ENCODE measurements at places on chromosomes 16 and 17. TPM values are rescaled to one million over a fixed set of nuclear protein-coding genes. Genes with fewer than 3 reads are reported as not detected.

Gene PPP1R27
- not detected for total RNA-seq

Gene KCNH6
- 0.05 TPM for total RNA-seq

Gene MYL11
- total RNA-seq = not detected

- DNase-seq = no peak
These were observed 1287.8 kb upstream of the CDH8 start for GRCh38 chr16:63323722-63324705.

- no peak for DNase-seq
These were observed 310.7 kb upstream of the PMFBP1 start for GRCh38 chr16:72482695-72483094.

DNA sequence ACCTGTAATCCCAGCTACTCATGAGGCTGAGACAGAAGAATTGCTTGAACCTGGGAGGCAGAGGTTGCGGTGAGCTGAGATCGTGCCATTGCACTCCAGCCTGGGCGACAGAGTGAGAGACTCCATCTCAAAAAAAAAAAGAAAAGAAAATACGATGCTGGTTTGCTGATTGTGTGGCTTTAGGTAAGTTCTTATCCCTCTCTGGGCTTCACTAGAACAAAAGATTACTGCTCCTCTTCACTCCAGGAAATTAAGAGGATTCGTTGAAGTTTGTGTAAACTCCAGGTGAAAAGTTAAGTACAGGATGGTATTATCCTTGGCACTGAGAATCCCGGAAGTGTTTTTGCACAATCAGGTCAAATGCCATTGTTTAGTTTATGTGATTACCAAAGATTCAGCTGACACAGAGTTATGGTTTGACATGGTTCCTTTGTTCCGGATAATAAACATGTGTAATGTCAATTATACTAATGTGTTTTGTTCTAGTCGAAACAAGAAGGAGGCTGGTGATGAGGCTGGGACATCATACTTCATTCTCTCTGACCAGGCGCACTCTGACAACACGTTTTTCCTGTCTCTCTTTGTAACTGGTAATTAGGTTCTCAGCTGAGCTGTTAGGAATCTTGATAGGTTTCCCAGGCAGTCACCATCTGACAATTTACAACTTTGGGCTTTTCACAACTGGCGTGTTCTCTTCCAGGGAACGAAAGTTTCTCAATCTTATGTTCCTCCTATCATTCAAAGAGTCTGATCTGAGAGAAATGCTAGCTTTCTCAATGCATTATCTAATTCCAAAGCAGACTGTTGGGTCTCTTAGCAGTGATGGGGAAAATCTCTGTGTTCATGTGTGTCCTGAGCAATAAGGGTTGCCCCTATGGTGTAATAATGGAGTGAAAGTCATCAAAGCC, 10.8 kb upstream of the TAOK1 start:
- DNase-seq = peak; percentile 59

DNA sequence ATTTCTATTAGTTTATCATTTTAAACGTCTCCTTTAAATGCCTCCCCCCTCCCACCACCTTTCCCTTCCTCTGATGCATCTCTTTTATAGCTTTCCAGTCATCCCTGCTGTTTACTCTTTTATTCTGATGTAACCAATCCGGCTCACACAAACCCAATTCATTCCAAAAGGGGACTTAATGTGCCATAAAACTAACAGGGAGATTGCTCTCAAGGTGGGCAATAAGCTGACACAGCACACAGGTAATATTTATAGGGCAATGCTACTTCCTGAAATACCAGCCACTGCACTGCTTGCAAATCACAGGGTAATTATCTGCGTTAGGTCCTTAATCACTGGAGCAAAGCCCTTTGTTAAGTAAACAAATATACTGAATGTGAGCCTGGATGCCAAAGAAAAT, 23.3 kb upstream of the CA10 start:
- DNase-seq = no peak

- no peak for DNase-seq
These were observed 1.1 kb downstream of the TCAP start for GRCh38 chr17:39666231-39666600.

Gene SHBG
- total RNA-seq = not detected

- DNase-seq = no peak
These were observed 37.9 kb upstream of the ABCA9 start for GRCh38 chr17:69098625-69099024.

- no peak for DNase-seq
These were observed 40.9 kb downstream of the MAPT start for GRCh38 chr17:45935197-45935709.

GRCh38 chr17:55706808-55707773, 15.6 kb downstream of the TMEM100 start:
- no peak for DNase-seq

Gene NT5M
- total RNA-seq = 3.1 TPM

DNA sequence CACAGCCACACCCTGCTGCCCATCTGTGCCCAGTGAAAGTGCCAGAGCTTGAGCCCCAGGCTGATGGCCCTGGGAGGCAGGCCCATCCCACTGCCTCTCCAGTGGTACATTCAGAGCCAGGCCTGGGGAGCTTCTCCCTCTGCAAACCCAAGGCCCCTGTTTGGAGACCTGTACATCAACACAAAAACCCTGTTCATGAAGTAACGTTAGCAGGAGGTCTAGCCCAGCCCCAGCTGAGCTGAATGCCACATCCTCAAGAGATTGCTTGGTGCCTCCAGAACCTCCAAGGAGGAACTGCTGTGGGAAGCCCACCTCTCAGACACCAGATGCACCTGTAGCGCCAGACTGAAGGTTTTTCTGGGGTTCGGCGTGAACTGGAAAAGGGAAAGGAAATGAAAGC, 31.5 kb downstream of the C16orf78 start:
- DNase-seq = no peak

Gene TLCD3A
- 17.9 TPM for total RNA-seq

Gene SARM1
- total RNA-seq = 5.1 TPM

Gene OR1F1
- total RNA-seq = not detected

DNA sequence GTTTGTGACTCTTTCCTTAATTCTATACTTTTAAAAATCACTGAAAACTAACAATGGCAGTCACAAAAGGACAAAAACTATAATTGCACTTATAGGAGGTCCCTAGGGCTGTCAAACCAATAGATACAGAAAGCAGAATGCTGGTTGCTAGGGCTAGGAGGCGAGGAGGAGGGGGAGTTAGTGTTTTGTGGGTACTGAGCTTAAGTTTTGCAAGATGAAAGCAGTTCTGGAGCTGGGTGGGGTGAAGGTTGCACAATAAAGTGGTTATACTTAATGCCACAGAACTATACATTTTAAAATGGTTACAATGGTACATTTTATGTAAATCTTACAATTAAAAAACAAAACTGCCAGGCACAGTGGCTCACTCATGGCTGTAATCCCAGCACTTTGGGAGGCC, 27.3 kb downstream of the NUBP1 start:
- DNase-seq = no peak

Gene NTN1
- total RNA-seq = 0.68 TPM

Gene RCVRN
- total RNA-seq = not detected

DNA sequence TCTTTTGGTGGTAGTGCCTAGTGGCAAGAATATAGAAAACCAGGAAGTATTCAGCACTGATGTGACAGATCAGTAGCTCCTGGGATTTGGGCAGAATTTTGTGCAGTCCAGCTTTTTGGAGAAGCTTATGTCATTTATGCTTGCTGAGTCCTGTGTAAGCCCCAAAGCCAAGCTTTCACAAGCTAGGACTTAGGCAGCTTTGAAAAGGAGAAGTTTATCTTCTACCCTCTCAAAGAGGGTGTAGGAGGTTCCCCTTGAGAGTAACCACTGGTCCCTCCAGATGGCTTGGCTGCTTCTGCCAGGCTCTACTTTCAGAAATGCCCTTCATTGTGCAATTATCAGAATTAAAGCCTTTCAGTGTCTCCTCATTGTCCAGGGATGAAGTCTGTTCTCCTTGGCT, 78.8 kb downstream of the CES1 start:
- no peak for DNase-seq

Gene PNMT
- 1.7 TPM for total RNA-seq

DNA sequence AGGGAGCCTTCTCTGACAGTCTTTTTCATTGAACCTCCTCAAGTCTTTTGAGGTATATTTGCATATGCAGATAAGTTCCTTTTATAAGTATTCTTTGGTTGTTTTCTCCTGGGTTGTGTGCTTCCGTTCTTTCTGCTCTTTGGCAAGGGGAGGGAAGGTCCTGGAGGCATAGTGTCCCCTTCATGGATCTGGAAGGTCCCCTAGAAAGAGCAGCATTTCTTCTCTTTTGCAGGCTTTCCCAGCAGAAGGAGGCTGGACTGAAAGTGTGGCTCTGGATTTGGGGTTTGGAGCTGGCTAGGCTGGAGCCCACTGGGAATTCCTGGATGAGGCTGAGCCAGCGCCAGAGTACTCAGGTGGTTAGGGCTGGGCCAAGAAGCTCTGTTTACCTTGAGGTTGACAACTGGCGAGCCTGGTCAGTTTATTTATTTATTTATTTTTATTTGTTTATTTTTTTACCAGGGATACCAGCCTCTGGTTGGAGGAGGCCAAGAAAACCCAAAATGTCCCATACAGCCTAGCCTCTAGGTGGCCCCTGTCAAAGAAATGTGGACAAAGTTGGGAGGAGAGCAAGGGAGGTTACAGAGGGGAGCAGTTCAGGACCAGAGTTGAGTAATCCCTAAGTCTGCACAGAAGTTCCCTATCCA, 5.4 kb upstream of the TOP2A start:
- no peak for DNase-seq

- no peak for DNase-seq
These were observed 1395.1 kb downstream of the CDH8 start for GRCh38 chr16:60641067-60641665.

Gene DHRS7B
- 13.3 TPM for total RNA-seq

Gene OTOP2
- not detected for total RNA-seq

Gene ADAMTS18
- total RNA-seq = 64.5 TPM

GRCh38 chr17:35766903-35767510, 6.3 kb downstream of the C17orf50 start:
- DNase-seq = peak; percentile 74

DNA sequence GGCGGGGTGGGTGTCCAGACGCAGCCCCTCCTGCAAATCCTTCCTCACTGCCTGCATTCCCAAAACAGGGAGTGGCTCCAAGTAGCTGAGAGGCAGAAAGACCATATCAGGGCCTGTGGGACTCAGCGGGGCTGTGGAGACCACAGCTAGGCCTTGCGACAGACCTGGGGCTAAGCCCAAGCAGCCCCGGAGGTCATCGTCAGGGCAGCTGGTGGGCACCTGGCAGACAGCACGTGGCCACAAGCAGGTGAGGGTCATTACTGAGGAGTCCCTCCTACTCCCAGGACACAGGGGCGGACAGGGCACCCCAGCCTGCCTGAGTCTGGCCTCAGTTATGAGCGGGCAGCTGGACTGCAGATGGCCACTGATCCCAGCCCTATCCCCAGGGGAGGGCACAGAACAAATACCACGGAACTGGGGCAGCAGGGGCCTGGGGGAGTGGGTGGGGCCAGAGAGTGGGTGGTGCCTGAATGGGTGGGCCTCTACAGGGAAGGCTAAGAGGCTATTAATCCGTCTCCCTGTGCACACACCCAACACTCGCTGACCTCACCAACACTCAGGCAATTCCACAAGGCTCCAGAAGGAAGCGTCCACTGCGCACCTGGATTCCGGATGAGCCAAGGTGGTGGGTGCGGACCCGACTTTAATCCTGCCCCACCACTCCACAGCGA, 8.5 kb downstream of the HS3ST6 start:
- DNase-seq = no peak

Gene ODF4
- not detected for total RNA-seq

- no peak for DNase-seq
These were observed 9.3 kb downstream of the CCDC102A start for GRCh38 chr16:57527027-57527426.

GRCh38 chr16:31478956-31479355, 4.0 kb upstream of the SLC5A2 start:
- DNase-seq = no peak

Gene NKIRAS2
- total RNA-seq = 44.2 TPM

GRCh38 chr17:14745541-14745940, 444.7 kb downstream of the HS3ST3B1 start:
- no peak for DNase-seq

Gene LDHD
- total RNA-seq = 1.7 TPM

- peak; percentile 83 for DNase-seq
These were observed 1.0 kb upstream of the AIPL1 start for GRCh38 chr17:6435968-6436367.

Measured in dermis blood vessel endothelial cell (primary cell).